ENCODE measurements at places on chromosomes 12 and 14.

DNA sequence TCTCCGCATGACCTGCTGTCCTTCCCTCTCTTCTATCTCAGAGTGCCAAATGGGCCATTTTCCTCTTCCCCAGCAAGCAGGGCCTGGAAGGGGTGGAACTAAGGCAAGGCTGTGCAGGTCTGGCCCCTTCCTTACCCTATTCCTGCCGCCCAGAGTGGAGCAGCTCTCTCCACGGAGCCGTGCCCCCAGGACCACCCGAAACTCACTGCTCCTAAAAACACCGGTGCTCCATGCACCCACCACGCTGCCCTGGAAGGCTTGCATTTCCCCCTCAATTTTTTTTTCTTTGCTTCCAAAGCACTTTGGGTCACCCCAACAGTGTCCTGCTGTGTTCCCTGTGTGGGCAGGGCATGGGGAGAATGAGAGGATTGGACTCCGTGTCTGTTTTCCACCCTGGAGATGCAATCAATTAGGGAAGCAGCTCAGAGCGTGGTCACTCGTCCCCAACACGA, 48.5 kb upstream of the MEG3 start:
- DNase-seq, result no peak

DNA sequence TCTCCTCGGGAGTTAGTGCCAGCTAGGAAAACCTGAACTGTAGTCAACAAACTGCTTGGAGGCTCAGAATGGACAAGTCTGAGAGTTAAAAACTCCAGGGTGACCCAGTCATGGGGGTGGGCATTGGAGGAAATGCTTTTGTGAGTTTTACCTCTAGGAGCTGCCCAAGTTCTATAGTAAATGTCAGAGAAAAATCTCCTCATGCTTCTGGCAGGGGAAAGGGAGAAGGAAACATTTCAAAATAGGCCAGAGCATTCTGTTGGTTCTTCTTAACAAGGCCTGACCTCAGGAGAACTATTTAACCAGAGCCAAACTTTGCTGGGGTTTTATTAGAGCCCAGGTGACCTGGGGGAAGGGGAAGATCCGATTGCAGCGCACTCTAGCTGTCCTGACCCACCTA, 12.3 kb downstream of the NINJ2 start:
- no peak for DNase-seq

- DNase-seq, result no peak
Measured at GRCh38 chr12:107530701-107531100, 154.9 kb upstream of the PWP1 start.

DNA sequence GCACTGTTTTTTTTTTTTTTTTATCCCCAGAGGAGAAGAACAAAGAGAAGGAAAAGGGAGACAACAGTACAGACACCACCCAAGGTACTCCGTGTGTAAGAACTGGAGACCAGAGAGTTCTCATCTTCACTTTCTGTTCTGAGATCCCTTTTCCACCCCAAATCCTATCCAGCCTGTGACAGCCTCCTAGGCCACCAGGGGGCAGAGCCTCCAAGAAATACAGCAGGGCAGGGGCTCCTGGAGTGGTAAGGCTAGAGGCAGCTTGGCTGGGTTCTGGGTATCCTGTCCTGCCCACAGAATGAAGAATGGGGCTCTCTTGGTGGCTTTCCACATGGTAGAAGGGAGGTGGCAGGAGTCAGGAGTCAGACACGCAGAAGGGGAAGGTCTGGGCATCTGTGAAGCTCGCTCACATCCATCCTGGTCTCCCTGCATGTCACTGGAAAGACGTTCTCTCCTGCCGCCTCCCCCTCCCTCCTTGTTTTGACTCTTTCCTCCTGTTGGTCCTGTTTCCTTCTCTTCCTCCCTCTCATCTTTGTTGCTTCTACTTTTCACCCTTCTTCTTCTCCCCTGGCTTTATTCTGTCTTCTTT, 12.0 kb downstream of the CLSTN3 start:
- DNase-seq, result no peak

DNA sequence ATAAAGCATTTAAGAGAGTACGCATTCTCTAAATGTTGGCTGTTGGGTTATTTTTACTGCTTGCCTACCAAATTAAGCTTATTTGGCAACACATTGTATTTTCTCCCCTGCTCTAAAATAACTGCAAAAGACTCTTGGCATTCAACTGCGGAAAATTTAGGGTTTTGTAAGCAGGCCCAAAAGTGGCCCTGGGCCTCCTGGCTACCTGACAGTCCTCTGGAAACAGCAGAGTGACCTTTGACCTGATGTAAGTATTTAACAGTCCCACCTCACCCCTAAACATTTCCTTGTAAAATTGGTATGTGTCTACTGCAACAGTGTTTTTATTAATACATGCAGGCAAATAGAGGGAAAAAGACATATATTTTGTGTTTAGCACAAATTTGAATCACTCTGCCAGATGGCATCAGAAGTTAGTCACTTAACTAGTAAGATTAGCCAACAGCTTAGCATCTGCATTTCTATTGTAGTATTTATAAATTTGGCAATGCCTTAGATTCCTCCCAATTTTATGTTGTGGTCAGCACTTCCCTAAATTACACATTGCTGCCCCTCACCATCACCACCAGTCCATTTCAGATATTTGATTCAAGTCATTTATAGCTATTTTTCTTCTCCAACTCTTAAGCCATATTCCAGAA, 11.2 kb downstream of the LLPH start:
- no peak for DNase-seq

DNA sequence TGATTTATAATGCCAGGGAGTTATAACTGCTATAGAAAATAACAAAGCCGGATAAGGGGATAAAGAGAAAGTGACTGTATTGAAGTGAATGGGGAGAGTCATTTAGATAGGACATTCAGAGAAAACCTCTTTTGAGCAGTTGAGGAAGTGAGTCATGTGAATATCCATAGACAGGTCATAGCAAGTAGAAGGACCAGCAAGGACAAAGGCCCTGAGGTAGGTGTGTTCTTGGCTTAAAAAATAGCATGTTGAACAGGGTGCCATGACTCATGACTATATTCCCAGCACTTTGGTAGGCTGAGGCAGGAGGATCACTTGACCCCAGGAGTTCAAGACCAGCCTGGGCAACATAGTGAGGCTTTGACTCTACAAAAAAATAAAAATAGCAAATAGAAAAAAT, 51.5 kb upstream of the RAP1B start:
- no peak for DNase-seq

GRCh38 chr12:46209914-46210872, 58.6 kb downstream of the SLC38A1 start:
- peak; percentile 62 for DNase-seq

DNA sequence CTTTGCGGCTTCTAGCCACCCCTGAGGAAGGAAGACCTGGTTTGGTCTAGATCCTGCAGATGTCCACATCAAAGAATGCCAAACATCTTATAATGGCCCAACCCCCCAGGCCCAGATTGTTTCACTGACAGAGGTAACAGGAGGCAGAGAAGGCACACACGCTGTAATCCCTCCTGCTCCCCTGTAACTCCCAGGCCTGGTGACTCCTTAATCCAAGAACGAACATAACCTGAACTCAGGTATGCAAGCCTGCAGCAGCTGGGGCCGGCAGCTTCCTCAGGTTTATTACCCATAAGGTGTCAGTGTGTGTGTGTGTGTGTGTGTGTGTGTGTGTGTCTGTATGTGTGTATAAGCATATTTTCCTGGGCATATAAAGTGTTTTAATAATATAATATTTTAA, 52.7 kb downstream of the ERH start:
- DNase-seq, result no peak

DNA sequence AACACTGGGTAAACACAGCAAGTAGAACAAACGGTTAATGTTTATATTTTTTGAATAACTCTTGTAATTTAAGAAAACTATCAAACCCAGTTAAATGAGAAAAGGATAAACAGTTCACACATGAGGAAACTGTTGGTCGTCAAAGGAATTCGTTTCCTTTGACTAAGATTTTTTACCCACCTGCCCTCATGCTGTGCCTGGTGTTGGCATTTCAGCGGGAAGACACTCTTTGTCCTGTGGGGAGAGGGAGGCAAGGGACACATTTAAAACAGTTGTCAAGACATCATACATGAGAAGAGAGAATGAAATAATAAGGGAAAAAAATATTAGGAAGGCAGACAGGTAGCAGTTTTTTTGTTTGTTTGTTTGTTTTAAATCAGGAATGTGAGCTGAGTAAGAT, 70.5 kb downstream of the BHLHE41 start:
- DNase-seq, result no peak

DNA sequence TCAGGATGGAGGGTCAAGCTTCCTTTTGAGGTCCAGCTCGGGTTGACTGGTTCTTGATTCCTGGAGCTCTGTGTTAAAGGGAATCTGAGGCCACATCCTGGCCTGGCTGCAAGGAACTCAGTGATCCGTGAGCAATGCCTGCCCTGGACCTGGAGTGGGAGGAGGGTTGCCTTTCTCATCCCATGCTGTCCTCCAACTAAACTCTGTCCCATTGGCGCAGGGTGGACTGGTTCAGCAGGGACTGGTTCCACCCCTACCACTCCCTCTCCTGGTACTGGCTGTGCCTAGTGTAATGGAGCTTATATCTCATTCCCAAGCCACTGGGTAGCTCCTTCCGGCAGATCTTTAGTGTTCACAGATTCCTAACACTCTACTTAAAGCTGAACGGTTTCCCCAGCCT, 3.9 kb upstream of the CMKLR1 start:
- no peak for DNase-seq

GRCh38 chr14:43001731-43002130, 1395.1 kb downstream of the LRFN5 start:
- DNase-seq, result no peak

DNA sequence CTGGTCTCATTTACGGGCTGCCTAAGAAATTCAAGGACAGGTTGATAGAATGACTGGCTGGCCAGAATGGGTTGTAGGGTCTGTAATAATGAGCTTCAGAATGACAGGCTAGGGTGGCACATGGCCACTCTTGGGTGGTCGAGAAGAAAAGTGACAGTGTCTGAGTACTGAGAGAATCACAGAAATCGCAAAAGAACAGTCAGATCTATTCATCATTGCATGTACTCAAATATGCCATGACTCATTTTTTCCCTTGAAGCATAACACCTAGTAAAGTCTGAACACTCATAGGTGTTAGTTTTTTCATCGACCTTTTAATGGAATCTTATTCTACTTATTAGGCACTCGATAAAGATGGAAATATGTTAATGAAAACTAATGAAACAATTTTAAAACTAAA, 37.8 kb upstream of the SEL1L start:
- DNase-seq, result no peak

GRCh38 chr12:47802312-47802711, 17.4 kb downstream of the HDAC7 start:
- DNase-seq, result no peak
